Posterior cingulate gyrus (tissue), 11 donors: ENCODE measurements at places on chromosomes 2 and 18.
A peak's percentile ranks its signal among the peaks of the same experiment; 100 is the strongest.

- no peak for DNase-seq
Observed at GRCh38 chr2:127448526-127448925, 30.3 kb downstream of the PROC start.

GRCh38 chr2:208318127-208318526 is 52.1 kb downstream of the PIKFYVE start:
- DNase-seq = no peak

DNA sequence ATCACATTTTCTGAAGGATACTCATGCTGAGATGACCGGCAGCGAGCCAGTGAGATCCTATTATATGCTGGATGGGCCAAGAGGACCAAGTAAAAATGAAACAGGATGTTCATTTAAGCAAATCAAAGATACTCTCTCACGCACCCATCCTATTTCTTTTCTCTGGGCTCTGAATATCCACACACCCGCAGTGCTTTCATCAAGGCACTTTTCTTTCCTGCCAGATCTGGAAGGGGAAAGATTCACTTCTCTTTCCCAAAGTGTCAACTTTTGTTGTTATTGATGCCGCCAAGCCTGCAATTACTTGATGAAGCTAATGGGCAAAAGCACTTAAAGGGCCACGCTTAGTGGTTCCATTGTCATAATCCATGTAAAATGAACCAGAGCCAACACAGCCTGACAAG is 191.9 kb upstream of the CHAC2 start:
- DNase-seq = no peak

DNA sequence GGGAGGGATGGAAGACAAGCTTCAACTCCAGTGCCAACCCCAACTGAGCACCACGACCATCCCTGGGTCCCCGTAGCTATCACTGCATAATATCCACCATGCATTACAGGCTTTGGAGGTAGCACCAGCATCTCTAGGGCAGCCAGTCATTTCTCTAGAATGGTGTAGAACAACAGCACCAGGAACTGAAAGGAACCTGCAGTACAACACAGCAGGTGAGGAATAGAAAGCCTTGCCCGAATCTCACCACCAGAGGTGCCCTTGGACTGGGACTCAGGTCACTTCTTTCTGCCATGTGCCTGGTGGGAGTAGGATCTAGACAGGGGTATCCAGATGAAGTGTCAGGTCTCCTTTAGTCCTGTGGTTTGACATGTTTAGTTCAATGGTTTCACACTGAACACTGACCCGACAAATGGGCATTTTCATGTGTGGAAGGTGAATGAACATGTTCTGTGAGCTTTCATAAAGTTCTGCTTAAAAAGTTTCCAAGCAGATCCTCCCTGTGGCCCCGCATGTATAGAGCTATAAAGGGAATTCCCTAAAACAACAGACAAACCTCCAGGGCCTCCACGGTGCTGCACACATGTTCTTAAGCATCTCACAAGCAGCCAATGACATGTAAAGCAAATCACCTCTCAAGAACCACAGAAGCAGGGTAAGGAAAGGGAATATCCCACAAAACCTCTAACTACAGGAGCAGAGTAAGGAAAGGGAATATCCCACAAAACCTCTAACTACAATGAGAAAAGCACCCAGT is 208.3 kb downstream of the AFF3 start:
- no peak for DNase-seq

GRCh38 chr2:96637385-96638143 is 548 bp downstream of the KANSL3 start:
- DNase-seq = peak; percentile 89

- DNase-seq = no peak
Observed at GRCh38 chr2:47309952-47310800, 92.8 kb upstream of the MSH2 start.

GRCh38 chr18:456361-457139 is 44.0 kb downstream of the COLEC12 start:
- DNase-seq = peak; percentile 72

GRCh38 chr2:207516206-207516605 is 13.6 kb upstream of the CREB1 start:
- DNase-seq = no peak

- no peak for DNase-seq
Observed at GRCh38 chr2:112773556-112773955, 9.1 kb upstream of the CKAP2L start.

DNA sequence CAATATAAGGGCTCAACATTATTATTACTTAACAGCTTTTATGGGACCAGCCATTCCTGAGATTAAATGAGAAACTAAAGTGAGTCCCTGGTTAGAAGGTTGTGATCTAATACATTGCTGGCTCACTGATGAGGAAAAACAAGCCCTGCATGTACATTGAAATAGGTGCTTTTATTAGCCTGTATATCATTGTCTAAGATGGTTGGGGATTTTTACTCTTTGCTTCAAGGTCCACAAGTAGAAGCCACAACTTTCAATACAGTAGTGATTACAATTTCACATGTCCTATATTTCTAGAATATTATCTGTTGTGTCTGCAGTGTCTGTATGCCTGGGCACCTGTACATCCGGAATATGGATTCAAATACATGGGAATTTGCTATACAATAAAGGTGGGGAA is 104.1 kb upstream of the FZD5 start:
- no peak for DNase-seq

DNA sequence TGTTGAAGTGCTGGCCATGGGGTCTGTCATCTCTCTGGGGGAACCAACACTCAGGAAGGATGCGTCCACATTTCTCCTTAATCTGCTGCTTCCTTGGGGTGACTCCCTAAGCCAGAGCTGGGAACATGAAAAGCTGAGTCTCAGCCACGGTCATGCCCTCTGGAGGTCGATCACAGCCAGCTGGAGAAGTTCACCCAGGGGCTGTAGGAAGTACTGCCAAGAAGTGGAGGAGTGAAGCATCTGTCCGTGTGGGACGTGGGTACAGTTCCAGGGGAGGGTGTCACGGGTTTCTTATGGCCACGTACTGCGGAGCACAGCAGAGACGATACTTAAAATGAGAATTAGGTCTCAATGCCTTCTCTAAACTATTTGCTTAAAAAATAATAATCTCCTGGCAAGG is 42.4 kb upstream of the IGFBP2 start:
- DNase-seq = no peak

GRCh38 chr2:233369462-233369861 is 15.2 kb downstream of the DGKD start:
- no peak for DNase-seq

DNA sequence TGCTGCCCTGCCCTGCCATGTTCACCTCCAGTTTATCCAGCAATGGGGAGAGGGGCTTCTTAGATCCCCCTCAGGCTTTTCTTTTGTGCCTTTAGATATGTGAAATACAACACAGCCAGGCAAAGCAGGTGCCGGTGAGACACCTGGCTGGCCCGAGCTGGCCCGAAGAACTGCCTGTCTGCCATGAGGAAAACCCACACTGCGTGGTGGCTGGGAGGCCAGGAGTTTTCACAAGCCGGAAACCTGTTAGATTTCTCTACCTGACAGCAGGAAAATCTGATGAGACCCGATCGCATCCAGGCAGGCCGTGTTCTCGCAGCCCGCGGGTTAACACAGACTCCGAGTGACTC is 5.7 kb upstream of the GAL3ST2 start:
- DNase-seq = no peak

DNA sequence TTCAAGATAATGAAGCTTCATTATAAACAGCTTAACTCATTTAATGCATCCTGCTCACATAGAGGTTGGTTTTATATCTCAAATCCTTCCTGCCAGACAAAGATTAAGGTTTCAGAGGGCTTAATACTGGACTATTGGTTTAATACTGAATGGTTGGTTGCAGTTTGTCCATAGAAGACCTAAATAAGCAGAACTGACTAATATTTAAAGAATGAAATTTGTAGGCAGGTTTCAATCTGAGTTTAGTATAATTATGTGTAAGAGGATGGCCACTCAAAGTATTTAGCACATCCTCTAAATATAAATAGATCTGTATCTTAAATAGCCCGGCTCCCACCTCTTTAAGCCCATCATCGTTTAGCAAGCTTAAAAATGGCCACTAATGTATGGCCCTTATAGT is 92.5 kb downstream of the EPB41L5 start:
- DNase-seq = no peak

DNA sequence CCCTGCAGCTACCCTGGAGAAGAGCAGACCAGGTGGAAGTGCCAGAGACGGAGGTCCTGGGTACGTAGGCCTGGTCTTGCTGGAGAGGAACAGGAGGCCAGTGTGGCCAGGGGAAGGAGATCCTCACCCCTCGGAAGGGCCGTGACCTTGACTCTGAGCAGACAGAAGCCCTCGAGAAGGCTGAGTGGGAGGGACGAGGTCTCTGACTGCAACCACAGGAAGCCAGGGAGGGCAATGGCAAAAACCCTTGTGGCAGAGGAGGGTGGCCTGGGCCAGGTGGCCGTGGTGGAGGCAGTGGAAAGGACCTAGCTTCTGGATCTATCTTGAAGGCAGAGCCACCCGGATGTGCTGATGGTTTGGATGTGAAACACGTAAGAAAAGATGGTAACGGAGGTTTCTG is 28.1 kb downstream of the THAP4 start:
- no peak for DNase-seq

GRCh38 chr2:121164042-121164441 is 121.0 kb downstream of the TFCP2L1 start:
- peak; percentile 8 for DNase-seq

DNA sequence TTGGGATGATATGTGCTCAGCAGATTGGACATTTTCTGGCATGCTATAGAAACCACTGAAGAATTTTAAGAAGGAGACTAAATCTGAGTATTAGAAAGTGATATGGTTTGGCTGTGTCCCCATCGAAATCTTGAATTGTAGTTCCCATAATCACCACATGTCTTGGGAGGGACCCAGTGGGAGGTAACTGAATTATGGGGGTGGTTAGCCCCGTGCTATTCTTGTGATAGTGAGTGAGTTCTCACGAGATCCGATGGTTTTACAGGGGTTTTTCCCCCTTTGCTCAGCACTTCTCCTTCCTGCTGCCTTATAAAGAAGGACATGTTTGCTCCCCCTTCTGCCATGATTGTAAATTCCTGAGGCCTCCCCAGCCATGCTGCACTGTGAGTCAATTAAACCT is 535.9 kb upstream of the VRK2 start:
- no peak for DNase-seq

- DNase-seq = no peak
Observed at GRCh38 chr2:86825693-86826381, 35.1 kb upstream of the CD8A start.

- no peak for DNase-seq
Observed at GRCh38 chr18:75429975-75430374, 2.5 kb upstream of the SMIM21 start.

DNA sequence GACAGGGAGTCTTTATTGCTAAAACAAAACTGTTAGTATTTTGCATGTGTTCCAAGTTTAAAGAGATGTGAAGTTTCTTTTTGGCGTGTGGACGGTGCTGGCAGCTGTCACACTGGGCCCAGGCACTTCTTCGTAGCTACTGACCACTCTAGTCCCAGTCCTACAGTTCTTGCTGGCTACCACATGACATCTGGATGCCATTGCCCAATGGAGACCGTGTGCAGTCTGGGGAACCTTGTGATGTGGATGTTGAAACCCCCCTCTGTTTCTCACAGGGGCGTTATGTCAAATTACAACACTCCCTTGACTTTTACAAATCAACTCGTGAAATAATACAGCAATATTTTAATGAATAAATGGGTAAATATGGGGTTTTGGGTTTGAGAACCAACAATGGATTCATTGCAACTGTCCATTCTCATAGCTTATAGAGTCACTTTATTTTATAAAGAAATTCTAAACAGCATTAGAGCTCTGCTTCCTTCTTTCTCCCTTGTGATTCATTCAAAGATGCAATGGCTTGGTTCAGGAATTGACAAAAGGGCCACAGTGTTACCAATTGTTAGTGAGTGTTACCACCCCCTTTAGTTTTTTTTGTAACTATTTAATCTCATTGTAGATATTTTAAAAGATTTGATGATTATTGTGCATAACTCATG is 1.2 kb downstream of the GPD2 start:
- peak; percentile 33 for DNase-seq

DNA sequence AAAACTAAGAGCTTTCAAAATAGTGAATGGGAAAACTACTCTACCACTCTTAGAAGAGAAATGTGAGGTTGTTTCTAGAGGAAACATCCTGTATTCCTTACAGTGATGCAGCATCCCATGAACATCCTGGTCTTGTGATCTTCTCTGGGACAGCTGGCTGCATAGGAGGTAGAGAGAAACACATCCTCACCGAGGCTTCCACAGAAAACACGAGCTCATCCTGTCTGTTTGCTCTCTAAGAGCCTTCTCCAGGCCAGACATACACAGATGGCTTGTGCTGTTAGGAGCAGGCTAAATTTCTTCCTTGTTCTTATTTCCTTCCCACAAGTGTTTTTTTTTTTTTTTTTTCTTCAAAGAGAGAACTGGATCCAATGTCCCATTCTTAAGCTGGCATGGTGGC is 14.7 kb upstream of the FZD7 start:
- no peak for DNase-seq

DNA sequence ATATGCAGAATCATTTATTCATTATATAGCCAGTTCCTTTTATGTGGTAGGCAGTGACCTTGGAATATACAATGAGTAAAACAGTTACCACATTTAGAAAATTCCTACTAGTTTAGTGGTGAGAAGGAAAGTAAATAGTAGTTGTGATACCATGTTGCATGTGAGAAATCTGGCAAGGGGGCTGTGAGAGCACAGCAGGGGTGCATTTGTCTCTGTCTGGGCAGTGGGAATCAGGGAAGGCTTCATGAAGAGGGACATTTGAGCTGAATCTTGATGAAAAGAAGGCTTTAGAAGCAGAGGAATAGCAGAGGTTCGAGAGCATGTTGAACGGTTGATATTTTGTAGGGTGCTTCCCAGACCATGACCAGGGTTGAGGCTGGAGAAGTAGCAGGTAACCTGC is 78.7 kb downstream of the RAB3GAP1 start:
- no peak for DNase-seq

- DNase-seq = no peak
Observed at GRCh38 chr18:11775436-11776174, 75.6 kb upstream of the CHMP1B start.

DNA sequence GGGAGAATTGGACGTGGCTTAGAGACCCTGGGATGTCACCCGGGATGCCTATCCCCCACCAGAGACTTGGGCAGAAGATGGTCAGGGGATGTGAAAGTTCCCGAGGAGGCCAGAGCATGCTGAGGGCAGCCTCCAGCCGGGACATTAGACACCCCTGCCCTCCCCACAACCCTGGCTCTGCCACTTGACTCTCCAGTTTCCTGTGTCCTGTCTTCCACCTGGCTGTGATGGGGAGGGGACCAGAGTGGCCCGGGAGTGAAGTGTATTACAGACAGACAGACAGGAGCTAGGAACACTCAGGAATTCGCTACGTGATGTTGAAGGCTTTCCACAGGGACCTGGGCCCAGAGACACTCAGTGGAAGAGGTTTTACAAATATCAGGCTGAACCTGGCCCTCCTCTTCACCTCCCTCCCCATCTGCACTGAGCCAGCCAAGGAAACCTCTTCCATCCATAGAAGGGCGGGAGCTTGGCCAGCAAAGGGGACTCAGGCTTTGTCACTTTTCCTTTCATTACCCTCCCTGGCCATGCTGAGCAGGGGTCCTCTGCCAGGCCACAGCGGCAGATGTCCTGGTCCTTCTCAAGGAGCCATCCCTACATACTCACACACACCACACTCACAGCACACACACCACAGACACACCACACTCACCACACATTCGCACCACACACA is 60.7 kb downstream of the SDC1 start:
- DNase-seq = no peak
